ENCODE measurements at places on chromosomes 6 and 20.

GRCh38 chr6:42407379-42407778, 44.3 kb downstream of the TRERF1 start:
- DNase-seq, result no peak

GRCh38 chr6:170424604-170425126, 118.1 kb downstream of the FAM120B start:
- DNase-seq, result no peak

DNA sequence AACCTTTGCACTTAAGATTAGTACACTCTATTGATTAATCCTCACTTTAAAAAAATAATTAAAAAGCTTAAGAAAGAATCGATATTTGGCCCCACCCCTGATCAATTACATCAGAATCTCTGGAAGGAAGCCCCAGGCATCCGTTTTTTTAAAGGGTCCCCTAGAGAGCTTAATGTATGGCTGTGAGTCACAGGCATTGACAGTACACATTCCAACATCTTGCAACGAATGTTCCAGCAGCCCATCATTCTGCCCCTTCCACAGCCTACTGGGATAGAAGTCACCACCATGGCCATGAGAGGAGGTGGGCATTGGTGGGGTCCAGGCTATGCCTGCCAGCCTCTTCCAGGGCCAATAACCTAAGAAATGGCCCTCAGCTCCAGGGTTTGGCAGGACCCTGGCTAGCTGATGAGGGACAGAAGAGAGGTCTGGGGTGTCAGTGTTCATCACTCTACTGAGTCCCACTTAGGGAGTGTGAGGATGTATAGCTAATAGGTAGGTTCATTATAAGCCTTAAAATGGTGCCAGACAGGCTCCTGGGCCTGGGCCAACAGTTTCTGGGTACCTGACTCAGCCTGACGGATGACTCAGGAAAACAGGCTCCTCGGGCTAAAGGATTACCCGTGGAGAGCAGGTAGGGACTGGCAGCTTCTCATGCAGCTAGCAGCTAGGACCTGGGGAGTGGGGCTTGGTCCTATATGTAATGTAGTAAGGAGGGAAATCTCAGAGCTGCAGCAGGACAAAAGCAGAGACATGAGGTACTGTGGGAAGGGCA, 40.4 kb downstream of the MDGA1 start:
- no peak for DNase-seq

- DNase-seq, result peak; percentile 34
Measured at GRCh38 chr6:85641897-85642773, 551 bp downstream of the SYNCRIP start.

GRCh38 chr6:3650959-3651697, 100.4 kb downstream of the PXDC1 start:
- no peak for DNase-seq

DNA sequence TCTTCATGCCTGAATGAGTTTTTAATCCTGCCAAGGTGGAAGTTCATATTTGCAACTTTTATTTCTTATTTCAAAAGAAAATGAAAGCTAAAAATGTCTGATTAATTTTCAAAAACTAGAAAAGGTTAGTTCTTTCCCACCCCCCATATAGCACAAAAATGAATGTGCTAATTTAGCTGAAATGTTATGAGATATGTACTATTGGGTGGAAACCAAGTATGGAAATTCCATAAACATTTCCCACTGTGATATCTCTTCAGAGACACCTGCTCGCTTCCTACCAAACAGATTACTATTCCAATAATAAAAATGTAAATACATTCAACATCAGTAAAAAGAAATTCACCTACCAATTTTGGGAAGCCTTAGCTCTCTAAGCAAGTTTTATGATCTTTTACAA, 678.6 kb upstream of the ID4 start:
- no peak for DNase-seq

- no peak for DNase-seq
Measured at GRCh38 chr20:20365480-20366161, 2.3 kb upstream of the INSM1 start.

GRCh38 chr20:55533632-55534031, 471.7 kb downstream of the CBLN4 start:
- DNase-seq, result no peak

Data from activated T-helper 1 cell treated with Interleukin-2 at 50 U/mL for 16 hours (primary cell).